NCI-H2081 (cell line): ENCODE measurements at places on chromosomes 16 and 17.

GRCh38 chr17:67624886-67625656, 92.7 kb upstream of the NOL11 start:
- peak; percentile 88 for DNase-seq

DNA sequence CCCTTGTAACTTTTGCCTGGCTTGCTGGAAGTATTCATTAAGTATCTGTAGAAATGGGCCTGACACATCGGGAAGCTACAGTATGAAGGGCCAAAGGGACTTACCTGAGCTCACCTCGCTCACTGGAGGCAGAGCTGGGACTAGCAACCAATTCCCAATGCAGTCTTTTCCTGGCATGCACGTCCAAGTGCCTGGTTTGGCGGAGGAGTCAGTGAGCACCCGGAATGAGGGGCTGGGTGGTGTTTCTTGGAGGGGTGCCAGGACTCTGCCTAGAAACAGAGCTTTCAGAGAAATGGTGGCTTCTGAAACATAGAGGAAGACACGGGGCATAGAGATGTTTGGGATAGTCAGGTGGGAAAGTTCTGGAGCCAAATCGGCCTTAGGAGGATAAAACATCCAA, 18.4 kb upstream of the GPRC5C start:
- DNase-seq: no peak

GRCh38 chr16:85101956-85102630, 10.2 kb downstream of the CIBAR2 start:
- no peak for DNase-seq

DNA sequence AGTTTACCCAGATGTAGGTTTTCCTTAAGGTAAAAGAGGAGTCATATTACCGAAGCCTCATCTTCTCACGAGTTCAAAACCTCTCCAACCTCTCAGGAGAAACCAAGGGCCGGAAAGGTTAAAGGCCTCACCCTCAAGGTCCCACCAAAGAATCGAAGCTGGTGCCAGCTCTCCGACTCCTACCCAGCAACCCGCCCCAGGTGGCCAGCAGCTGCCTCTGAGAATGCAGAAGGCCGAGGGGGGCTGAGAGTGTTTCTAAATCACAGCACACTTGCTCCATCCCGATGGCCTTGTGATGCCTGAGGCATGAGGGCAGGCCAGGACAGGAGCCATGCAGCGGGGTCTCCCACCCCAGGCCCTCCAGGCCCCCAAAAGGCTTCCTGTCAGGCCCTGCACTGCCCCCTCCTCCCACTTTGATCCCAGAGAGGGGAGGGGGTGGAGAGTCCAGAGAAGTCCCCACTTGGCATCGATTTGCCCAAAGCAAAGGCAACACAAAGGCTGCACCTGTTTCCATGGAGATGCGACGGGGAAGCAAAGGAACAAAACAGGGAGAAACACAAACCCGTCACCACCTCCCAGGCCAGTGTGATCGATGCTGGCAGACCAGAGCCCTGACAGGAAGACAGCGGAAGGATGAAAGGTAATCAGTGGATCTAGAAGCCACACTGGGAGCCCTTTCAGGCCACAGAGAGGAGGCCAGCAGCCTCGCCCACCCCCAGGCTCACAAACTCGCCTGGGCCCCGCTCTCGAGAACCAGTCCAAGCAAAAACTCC, 39.0 kb downstream of the CUEDC1 start:
- peak; percentile 96 for DNase-seq

GRCh38 chr17:33871720-33872540, 383.2 kb upstream of the CCL2 start:
- DNase-seq: no peak

DNA sequence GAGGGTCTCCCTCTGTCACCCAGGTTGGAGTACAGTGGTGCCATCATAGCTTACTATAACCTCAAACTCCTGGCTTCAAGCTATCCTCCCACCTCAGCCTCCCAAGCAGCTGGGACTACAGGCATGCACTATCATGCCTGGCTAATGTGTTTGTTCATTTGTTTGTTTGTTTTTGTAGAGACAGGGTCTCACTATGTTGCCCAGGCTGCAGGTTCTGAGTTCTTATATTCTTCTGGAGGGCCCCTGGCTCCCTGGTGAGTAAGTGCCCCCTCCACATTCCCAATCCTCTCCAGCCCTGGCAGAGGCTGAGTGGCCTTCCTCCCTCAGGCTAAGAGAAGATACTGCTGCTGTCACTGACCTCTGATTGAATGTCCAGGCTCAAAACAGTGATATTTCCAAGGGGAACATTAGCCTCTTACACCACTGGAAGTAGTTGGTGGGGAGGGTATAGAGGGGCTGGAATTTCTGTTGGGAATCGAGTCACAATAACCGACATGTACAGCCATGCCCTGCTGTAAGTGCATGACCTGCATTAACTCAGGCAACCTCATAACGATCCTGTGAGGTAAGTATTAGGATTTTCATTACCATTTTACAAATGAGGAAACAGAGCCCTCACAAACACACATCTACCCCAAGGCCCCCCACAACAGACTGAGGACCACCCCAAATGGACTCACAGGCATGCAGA, 2.7 kb upstream of the ETV4 start:
- no peak for DNase-seq

DNA sequence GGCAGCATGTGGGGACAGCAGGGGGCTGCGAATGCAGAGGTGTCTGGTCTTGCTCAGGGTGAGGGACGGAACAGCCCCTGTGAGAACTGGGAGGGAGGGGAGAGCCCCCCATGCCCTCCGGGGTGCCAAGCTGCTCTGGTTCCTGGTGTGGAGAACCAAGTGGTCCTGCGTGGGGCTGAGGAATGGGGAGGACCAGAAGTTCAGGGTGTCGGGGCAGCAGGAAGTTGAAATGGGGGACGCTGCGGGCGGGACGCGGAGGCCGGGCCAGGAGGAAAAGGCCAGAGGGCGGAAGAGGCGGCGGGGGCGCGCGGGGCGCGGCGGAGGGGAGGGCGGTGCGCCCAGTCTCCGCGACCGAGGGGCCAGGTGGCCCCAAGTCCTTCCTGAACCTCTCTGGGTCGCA, 3.6 kb downstream of the ALDH3A1 start:
- no peak for DNase-seq

GRCh38 chr17:5330981-5331380, 48.9 kb downstream of the RABEP1 start:
- no peak for DNase-seq

DNA sequence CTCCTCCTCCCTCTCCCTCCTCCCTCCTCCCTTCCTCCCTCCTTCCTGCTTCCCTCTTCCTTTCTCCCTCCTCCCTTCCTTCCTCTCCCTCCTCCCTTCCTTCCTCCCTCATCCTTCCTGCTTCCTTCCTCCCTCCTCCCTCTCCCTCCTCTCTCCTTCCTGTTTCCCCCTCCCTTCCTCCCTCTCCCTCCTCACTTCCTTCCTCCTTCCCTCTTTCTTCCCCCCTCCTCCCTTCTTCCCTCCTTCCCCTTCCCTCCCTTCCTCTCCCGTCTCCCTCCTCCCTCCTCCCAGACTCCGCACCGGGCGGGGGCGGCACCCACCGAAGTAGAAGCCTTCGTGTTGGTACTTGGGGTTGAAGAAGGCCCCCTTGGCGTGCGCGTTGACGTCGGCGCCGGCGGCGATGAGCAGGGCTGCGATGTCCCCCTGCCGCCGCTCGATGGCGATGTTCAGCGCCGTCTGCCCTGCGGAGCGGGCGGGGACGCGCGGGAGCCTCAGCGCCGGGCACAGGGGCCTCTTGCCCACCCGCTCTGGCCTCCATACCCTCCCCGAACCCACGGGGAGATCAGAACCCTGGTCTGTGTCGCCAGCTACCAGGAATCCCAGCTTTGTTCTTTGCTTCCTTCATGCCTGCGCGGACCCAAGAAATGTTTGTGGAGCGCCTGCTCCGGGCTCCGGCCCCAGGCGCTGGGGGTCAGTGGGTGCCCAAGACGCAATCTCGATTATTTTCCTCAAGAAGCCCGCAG, 22.2 kb downstream of the TRPV3 start:
- peak; percentile 22 for DNase-seq
